ELR (cell line): ENCODE measurements at places on chromosomes 3 and 15.

DNA sequence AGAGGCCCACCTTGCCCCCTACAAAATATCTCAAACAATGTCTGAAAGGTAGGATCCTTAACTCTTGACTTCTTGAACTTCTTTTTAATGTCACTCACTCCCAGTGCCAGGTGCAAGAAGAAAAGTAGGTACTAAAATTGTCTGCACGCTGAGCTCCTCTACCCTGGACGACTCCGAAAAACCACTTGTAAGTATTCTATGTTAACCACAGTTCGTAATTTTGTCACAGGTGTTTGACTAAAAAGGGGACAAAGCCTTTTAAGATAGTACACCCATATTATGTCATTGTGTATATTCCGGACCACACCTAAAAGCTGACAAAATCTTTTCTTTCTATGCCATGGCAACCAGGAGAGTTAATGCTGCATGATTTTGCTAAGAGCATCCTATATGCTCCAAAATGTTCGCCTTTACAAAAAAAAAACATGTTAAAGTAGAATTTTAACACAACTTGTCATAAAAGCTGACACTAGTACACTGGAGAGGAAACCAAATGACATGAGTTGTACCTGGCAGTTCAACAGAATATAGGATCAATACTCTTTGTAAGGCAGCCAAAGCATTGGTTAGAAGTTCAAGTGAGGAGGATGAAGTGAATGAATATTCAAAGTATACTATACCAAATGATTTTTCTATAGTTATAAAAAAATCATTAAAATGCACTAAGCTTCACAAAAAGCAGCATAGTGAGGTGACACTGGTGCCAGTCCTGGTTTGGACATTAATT is 210.5 kb downstream of the FOXP1 start:
- no peak for DNase-seq

DNA sequence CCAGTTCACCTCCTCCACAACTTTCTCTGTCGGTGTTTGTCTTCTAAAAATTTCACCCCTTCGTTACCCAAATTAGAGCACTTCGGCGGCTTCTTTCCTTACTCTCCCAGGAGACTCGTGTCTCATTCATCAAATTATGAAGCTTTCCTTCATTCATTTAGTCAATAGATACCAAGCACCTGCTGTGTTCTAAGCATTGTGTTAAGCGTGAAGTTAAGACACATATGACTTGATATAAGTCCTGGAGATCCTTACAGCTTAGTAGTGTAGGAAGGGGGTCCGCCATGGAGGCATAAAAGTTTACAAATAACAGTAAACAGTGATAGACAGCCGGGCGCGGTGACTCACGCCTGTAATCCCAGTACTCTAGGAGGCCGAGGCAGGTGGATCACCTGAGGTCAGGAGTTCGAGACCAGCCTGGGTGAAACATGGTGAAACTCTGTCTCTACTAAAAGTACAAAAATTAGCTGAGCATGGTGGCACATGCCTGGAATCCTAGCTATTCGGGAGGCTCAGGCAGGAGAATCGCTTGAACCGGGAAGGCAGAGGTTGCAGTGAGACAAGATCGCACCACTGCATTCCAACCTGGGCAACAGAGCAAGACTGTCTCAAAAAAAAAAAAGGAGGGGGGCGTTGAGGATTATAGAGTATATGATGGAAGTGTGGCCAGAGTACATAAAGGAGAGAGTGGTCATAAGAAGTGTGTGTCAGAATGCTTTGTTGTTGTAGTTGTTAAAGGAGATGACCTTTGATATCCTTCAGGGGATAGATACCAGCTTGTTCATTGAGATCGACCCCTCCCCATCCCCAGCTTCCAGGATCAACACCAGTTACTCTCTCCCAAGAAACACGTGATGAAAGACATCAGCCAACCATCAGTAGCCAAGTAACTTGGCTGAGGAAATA is 744 bp upstream of the CCDC32 start:
- peak; percentile 8 for DNase-seq

- DNase-seq, result peak; percentile 63
Measured at GRCh38 chr3:124858275-124858674, 28.9 kb downstream of the ITGB5 start.

- no peak for DNase-seq
Measured at GRCh38 chr15:77470235-77470634, 49.5 kb downstream of the HMG20A start.

GRCh38 chr3:128734523-128735189 is 8.7 kb downstream of the RAB7A start:
- DNase-seq, result peak; percentile 21

DNA sequence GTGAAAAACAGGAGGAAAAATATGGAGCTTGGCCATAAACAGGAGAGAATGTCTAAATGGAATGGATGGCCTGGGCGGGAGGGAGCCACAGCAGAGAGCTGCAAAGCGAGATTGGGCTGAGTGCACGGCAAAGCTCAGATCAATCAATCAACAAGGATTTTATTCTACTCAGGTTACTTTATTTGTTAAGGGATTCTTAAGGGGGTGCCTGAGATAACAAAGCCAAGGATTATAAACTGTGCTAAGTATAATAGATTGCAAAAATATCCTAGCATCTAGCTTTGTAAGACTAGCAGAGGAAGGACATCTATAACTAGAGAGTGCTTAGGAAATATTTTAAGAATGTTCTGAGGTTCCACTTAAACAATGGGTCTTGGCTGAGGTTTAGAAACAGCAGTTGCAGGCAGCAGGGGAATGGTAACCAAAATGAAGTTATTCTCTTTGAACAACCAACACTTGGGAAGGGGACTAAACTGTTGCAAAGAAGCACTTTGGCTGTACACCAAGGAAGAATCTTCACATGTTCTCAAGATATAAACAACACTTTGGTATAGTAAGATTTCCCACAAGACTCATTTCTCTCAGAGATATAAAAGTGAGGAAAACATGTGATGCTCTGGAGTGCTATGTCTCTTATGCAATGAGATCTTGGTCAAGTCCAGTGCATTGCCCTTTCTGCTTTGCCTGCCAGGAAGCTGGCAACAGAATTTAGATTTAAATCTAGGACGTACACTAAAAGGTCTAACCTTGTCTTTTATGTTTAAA is 35.5 kb downstream of the TMEM212 start:
- no peak for DNase-seq

DNA sequence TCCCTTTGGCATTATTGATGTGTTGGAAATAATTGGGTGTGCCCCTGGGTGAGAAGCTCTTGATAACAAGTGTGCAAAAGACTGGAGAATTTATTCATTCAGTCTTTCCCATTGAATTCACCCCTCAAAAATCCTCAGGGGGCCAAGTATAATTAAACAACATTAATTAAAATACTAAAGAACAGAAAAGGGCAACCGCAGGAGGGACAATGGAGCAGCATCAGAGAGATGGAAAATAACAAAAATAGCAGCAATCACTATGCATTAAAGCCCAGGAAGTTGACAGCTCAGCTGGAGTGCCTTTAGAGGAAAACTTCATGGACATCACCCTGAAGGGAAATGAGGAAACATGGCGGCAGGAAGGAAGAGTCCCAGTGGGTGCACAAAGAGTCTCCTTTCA is 227.6 kb downstream of the MINAR1 start:
- no peak for DNase-seq

- DNase-seq, result peak; percentile 65
Measured at GRCh38 chr15:101267320-101268104, 9.8 kb downstream of the SELENOS start.

GRCh38 chr15:69848551-69849231 is 249.0 kb downstream of the TLE3 start:
- DNase-seq, result peak; percentile 15

GRCh38 chr15:48644827-48645557 is 517 bp downstream of the FBN1 start:
- DNase-seq, result peak; percentile 69

- no peak for DNase-seq
Measured at GRCh38 chr3:12484983-12485327, 675 bp downstream of the TSEN2 start.

GRCh38 chr3:46017720-46018119 is 9.6 kb downstream of the XCR1 start:
- peak; percentile 20 for DNase-seq

GRCh38 chr3:12938258-12938711 is 96.9 kb upstream of the RPL32 start:
- no peak for DNase-seq
